Stimulated activated CD4-positive, alpha-beta T cell treated with anti-CD3 and anti-CD28 coated beads, TNF-alpha, amount 100 ng/mL, for 1 hour (primary cell): ENCODE measurements at places on chromosomes 2 and 18.

DNA sequence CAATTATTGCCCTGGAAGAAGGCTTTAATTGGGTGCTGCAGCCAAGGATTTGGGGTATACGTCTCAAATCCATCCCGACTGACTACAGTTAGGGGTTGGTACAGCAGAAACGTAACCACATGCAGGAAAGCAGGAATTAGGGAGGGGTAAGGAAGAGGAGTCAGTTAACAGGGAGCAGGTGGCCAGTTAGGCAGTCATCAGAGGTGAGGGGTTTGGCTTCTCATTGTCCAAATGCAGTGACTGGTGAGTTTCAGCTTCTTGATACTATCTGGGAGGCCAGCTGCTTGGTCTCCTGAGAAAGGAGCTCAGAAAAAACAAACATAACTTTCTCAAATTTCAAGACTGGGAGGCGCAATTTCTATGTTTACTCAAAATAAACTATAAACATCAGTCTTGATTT lies 38.8 kb upstream of the UBE2F start:
- DNase-seq, result no peak

DNA sequence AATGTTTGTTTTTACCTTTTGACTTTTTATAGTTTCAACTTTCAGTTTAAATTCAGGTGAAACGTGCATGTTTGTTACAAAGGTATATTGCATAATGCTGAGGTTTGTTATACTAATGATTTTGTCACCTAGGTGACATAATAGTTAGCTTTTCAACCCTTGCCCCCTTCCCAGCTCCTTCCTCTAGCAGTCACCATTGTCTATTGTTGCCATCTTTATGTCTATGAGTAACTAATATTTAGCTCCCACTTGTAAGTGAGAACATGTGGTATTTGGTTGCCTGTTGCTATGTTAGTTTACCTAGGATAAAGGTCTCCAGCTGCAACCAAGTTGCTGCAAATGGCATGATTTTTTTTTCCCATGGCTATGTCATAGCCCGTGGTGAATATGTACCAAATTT lies 322.3 kb upstream of the SETBP1 start:
- DNase-seq, result no peak

GRCh38 chr2:172162739-172163336 lies 60.1 kb upstream of the DLX2 start:
- DNase-seq, result no peak

DNA sequence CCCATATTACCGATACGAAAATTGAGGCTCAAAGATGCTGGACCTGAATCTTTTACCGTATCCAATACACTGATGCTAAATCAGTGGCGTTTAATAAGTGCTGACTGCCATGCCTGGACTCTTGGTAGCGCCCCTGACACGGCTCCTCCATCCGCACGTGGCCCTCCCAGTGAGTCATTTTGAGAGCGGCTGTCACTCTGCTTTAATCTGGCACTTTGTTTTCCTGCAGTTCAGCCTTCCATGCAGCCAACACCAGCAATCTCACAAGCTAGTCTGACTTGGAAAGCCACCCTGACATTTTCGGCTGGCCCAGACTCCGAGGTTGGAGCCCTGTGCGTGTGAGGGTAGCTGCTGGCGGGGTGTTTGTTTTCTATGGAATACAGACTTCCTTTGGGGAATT lies 155.1 kb upstream of the LMAN1 start:
- DNase-seq, result no peak

GRCh38 chr2:208407667-208408066 lies 1.1 kb downstream of the PTH2R start:
- no peak for DNase-seq

- DNase-seq, result no peak
Observed at GRCh38 chr2:206937555-206937954, 1.8 kb upstream of the CPO start.

- no peak for DNase-seq
Observed at GRCh38 chr2:152089238-152089637, 9.6 kb downstream of the CACNB4 start.

DNA sequence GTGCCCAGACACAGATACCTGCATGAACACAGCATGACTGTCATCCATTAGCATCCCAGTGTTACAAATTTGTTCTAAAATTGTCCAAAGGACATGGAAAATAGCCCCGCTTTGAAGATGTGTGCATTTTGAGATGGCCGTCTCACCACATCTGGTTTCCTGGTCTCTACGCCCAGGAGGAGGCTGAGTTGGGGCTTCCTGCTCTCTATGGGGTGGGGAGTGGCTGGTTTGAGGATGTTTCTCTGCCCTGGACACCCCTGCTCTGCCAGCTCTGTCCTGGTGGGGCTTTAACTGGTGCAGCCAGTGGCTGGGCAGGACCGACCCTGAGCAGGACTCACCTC lies 74.6 kb upstream of the SMAD7 start:
- DNase-seq, result no peak

GRCh38 chr2:106053116-106053515 lies 141.0 kb downstream of the UXS1 start:
- no peak for DNase-seq

DNA sequence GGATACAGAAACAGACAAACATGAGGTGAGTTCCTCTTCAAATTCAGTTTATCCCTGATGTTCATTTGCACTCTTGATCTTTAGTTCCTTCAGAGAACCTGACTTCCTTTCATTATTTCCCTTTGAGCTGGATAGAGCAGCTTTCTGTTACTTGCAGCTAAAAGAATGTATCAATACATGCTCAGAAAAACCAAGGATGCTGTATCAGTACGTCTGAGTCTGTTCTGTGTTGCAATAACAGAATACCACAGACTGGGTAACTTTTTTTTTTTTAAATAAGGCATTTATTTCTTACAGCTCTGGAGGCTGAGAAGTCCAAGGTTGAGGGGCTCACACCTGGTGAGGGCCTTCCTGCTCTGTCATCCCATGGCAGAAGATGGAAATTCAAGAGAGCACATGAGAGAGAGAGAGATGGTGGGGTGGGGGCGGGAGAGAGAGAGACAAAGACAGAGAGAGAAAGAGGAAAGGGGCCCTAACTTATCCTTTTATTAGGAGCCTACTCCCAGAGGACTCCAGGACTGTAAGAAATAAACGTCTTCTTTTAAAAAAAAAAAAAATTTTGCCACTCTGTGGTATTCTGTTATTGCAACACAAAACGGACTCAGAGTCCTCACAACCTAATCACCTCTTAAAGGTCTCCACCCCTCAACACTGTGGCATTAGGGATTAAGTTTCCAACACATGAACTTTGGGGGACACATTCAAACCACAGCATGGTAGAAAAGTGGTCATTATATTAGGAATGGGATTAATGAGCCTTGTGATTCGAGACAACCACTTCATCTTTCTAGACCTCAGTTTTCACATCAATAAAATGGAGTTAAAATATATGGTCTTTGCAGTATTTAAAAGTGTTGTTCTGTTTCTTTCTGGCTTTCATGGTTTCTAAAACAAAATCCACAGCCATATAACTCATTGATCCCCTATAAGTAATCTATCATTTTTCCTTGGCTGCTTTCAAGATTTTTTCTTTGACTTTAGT lies 18.4 kb upstream of the SELENOI start:
- DNase-seq, result no peak

- DNase-seq, result no peak
Observed at GRCh38 chr2:134324947-134325346, 71.1 kb downstream of the MGAT5 start.

GRCh38 chr18:58535340-58536201 lies 93.3 kb downstream of the ALPK2 start:
- no peak for DNase-seq

DNA sequence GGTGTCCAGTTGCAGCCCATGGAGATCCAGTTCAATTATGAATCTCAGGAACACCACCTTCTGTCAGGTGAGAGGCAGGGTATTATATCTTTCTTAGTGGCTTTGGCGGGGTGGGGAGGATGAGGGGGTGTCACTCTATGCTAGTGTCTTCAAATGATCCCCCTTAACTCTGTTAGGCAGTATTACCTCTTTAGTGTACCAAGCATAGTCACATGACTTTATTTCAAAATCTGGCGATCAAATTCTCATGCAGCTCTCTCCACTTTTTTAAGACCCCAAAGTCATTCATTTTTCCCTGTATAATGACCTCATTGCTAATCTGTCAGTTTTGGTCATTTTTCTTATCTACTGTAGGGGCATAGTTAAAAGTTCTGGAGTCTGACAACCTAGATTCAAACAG lies 1.1 kb upstream of the ZSCAN30 start:
- no peak for DNase-seq

- DNase-seq, result no peak
Observed at GRCh38 chr2:241564596-241565410, 6.3 kb downstream of the BOK start.

GRCh38 chr18:25327584-25327983 lies 24.4 kb downstream of the ZNF521 start:
- no peak for DNase-seq

DNA sequence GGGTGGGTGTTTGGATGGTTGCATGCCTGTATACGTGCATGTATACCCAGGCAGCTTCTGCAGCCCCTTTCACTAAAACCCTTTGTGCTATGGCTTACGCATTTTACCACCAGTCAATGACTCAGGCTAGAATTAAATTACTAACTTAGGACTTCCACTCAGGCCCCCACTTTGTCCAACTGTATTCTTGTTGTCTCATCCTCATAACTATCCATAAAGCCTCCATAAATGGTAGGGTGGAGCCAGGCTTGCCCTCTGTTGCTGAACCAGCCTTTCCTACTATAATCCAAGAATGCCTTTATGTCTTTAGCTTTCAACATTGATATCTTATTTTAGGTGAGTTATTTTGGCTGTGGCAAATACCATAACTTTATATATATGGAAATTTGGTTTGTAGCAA lies 119.9 kb downstream of the MYO1B start:
- DNase-seq, result no peak

DNA sequence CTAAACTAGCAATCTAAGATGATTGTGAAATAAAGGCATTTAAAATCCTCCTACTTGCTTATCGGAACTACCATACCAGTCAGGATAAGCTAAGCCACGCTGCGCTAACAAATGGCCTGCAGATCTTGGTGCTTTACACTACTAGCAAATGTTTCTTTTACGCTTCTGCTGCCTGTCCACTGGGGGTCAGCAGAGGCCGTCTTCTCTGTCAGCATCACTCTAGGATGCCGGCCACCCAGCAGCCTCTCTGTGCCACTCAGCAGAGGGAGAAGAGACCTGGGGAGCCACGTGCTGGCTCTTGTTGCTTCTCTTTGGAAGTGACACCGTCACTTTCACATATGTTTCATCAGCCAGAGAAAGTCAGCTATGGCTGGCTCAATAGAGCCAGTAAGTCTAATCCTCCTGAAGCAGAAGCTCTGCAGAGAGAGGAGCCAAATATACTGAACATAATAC lies 36.6 kb downstream of the COPS8 start:
- DNase-seq, result no peak

DNA sequence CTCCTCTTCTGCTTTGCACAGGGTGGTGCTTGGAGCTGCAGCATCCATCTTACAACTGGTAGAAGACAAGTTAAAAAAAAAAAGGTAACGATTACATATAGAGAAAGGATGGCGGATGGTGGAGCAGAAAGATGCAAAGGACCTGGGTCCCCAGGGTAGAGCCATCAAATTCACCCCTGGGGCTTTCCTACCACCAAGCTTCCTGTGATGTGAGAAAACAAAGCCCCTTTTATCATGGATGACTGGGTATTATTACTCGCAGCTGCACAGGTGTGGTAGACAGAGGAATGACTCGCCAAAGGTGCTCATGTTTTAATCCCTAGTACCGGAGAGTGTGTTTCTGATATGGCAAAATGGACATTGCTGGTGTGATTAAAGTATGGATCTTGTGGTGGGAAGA lies 1.3 kb upstream of the ACOXL start:
- DNase-seq, result no peak

- no peak for DNase-seq
Observed at GRCh38 chr2:148796735-148797512, 78.1 kb upstream of the KIF5C start.
